ENCODE measurements at places on chromosomes 3 and 15.

GRCh38 chr3:13812034-13812471 lies 67.8 kb downstream of the WNT7A start:
- no peak for DNase-seq

- no peak for DNase-seq
Observed at GRCh38 chr3:111882799-111883198, 23.7 kb downstream of the PHLDB2 start.

- DNase-seq = no peak
Observed at GRCh38 chr3:2961576-2961975, 148.6 kb downstream of the IL5RA start.

DNA sequence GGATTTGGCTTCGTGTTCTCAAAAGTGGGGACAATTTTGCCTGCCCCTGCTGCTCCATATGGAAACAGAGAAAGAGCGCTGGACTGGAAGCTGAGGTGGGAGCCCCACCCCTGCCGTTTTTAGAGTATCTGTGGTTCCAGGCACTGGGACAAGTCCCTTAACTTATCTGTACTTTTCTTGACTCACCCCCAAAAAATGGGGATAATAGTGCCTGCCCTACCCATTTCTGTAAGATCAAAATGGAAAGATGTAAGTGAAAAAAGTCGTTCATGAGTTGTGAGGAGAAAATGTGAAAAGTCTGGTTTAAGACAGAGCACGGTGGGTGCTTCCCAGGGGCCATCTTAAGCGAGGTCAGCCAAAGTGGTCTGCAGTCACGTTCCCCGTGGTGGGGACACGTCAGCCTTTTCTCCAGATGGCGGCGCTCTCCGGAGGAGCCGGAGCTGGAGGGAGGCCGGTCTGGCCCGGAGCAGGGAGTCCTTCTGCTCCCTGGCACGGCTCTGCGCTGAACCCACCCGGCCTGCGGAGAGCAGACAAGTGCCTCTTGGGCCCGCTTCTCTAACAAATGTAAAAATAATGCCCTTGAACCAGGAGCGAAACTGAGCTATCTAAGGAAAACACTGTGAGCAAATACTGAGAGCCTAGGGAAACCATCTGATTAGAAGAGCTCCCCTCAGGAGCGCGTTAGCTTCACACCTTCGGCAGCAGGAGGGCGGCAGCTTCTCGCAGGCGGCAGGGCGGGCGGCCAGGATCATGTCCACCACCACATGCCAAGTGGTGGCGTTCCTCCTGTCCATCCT lies at the start of gene CLDN18:
CLDN18 (plus strand) TSS at position 690 of the 797 bp plus-strand sequence; CDS start at position 751, 61 bp downstream.
- DNase-seq = no peak

GRCh38 chr15:22262613-22263020 lies 182.3 kb downstream of the OR4M2 start:
- DNase-seq = no peak

DNA sequence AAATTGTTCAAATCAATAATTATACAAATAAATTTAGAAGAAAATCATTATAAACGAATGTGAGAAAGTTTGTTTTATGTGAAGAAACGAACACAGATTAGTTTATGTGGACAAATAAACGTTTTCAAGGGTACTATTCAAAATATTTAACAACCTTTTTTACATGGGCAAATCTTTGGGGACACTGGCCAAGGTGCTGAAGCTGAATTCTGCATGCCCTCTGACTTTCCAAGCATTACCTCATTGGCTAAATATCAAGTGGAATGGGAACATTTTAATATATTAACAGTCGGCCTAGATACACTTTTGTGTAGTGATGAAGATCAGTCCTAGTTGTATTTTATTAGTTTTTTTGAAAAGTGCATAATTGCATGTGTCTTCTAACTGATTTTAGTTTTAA lies 636.4 kb upstream of the DPPA4 start:
- DNase-seq = no peak

DNA sequence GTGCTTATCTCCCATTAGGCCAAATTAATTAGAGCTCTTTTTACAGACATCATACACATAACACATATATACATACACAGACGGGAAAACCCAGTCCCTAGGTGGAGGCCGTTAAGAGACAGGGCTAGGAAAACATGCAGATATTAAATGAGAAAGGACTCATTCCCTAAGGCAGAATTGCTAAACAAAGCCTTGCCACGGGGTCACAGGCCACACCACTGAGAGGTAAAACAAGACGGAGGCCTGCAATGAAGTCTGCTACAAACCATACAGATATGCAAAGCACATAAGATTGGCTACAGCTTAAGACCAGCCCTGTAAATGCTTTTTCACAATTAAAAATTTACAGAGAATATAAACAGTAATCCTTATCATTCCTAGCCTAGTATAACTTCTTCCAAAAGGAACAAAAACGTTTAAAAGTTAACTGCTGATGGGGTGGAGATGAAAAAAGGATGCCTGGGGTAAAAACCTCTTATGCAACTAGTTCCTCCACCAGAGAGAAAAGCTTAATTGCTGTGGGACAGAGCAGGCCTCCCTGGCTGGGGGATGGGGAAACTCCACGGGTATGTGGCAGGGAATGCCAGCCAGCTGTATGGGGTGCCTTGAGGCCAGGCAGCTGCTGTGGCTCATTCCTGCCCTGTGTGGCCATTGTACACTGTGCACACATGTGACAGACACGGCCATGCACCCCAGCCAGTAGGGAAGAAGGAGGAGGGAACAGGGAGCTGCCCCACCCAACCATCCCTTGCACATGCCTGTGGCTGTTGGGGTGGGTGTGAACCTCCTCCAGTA lies 481.4 kb upstream of the LMCD1 start:
- DNase-seq = no peak

- DNase-seq = no peak
Observed at GRCh38 chr3:182797876-182798275, 4.6 kb downstream of the ATP11B start.

- DNase-seq = no peak
Observed at GRCh38 chr3:13555753-13556152, 6.8 kb downstream of the FBLN2 start.

GRCh38 chr15:63156755-63157117 lies 541 bp downstream of the RPS27L start:
- DNase-seq = no peak

- DNase-seq = no peak
Observed at GRCh38 chr15:99425657-99426301, 140.0 kb upstream of the MEF2A start.

- no peak for DNase-seq
Observed at GRCh38 chr3:139122221-139122581, 77.5 kb upstream of the PRR23C start.

DNA sequence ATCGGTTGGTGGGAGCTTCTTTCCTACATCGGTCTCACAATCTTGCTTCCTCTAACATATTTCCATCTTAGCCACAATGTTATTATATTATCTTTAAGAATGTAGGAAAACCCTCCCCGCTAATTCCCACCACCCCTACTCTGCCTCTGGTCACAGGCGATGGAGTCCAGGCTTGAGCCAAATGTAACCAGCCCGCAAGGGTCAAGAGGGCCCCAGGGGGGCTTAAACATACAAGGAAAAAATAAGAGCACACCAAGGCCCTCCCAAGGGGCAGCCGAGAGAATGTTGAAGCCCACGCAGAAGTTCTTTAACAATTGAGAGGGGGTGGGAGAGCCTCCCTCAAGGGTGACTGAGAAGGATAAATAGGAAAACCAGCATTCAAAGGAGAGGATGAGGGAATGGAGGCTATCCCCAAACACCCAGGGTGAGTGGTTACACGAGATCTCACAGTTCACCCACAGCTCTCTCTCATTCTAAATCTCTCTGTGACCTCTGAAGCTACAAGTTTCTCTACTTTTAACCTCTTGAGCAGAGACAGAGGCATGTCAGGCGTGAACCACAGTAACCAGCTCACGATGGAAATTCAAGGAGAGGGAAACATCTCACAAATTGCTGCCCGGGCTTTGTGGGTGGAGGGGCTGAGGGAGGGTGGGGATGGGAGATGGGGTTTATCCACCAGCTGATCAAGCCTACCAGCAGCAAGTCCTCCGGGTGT lies 31.4 kb upstream of the UACA start:
- DNase-seq = no peak

DNA sequence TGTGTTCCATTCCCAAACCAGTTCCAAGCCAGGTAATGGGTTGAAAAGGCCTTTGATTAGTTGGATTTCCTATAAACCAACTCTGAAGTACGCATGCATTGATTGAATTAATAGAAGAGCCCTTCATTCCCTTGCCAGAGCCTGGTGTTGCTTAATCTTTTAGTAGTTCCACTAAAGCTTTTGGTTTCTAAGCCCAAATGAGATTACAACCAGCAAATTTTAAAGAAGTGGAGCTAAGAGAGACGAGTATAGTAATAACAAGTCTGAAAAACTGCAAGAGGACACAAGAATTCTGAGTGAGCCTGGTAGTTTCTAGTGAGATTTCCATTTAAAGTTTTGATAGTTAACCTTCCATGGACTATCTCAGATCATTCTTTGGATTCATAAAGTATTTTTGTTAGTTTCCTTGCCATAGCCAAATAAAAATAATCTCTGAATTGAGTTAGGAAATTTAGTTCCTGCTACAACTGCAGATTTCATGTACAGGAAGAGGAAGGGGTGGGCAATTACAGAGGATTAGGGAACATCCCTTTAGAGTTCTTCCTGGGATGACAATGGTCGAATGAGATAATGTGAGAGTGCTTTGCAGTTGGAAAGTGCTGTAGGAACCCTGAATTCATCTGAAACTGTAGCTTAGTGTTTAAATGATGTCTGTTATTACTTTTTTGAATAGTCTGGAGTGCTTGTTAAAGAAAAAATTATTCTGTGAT lies 136.8 kb downstream of the FNDC3B start:
- no peak for DNase-seq

DNA sequence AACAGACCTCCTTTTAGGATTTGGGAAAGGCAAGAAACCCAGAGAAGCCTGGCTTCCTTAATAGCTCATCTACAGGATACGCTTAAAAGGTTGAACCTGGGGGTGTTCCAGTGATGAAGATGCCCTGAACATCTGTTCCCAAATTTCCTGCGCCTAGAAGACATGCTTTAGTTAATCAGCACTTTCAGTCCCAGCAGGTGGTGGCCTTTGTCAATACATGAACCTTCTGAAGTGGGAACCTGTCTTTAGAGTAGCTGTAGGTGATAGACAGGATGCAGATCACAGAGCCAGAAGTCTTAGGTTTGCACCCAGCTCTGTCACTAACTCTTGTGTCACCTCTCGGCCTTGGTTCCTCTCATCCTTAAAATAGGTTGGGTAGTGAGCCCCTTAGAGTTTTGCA lies 149.7 kb upstream of the SYNPR start:
- DNase-seq = no peak

GRCh38 chr3:99646107-99646435 lies 7.7 kb downstream of the COL8A1 start:
- no peak for DNase-seq

All from Jurkat, Clone E6-1 (cell line).